ENCODE measurements at places on chromosomes 1 and 21.

GRCh38 chr21:14864211-14865021 is 200.4 kb downstream of the NRIP1 start:
- DNase-seq, result no peak

GRCh38 chr1:92476071-92476631 is 10.6 kb downstream of the GFI1 start:
- DNase-seq, result no peak

DNA sequence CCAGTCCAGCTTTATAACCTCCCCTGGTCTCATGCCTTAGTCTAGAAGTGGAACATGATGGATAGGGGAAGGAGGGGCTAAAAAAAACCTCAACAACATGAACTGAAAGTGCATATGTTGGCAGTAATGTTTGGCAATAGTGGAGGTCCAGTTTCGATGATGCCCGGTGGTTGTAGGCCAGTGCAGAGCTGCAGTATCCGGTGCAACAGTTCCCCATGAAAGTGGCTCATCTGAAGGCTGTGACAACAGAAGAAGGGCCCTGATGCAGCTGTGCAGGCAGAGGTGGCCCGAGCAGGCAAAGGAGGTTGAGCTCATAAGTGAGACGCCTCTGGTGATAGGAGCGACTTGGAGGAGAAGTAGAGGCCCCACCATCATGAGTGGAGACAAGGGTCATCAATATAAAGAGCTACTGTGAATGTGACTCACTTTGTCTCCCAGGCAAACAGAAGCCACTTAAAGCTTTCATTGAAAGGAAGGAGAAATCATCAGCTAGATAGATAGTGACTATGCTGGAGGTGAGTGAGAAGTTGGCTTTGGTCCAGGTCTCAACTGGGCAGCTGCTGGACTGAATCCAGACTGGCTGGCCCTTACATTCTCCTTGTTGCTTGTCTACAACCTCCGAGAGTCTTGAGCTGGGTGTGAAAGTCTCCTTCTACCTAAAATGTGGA is 10.2 kb upstream of the CREG1 start:
- no peak for DNase-seq

- DNase-seq, result no peak
Measured at GRCh38 chr1:39632682-39633417, 6.6 kb downstream of the HEYL start.

DNA sequence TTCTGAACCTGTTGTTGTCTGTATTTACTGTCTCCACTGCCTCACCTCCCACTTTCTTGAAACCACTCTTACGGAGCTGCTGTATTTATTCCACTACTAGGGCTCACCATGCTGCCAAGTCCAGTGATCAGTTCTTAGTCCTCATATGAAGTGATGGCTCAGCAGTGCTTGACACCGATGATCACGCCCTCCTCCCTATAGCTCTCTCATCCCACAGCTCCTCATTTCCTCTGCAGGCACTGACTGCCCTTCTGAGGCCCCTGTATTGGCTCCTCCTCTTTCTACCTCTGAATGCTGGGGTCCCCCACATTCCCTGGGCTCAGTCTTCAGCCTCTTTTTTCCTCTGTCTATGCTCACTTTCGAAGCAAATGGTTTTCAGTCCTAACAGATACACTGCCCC is 3.4 kb downstream of the CLCA1 start:
- DNase-seq, result no peak

GRCh38 chr1:11068600-11069473 is 9.0 kb upstream of the SRM start:
- DNase-seq, result no peak

DNA sequence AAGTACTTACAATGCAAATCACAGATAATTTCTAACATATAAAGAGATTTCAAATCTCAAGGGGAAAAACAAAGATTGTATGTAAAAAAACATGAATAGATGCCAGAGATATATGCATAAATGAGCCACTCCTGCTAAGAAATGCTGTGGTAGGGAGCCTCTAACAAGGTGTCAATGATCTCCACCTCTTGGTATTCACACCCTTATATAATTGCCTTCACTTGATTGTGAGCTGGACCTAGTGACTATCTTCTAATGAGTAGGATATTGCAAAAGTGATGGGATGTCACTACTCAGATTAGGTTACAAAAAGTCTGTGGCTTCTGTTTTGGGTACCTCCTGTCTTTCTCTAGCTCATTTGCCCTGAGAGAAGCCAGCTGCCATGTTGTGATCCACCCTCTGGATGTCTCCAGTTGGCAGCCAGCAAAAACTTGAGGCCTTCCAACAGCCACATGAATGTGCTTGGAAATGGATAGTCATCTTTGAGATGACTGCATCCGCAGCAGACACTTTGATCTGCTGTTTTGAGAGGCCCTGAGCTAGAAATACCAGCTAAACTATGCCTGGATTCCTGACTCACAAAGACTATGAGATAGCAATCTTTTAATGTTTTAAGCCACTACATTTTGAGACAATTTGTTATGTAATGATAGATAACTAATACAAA is 196.1 kb upstream of the FGGY start:
- DNase-seq, result no peak

DNA sequence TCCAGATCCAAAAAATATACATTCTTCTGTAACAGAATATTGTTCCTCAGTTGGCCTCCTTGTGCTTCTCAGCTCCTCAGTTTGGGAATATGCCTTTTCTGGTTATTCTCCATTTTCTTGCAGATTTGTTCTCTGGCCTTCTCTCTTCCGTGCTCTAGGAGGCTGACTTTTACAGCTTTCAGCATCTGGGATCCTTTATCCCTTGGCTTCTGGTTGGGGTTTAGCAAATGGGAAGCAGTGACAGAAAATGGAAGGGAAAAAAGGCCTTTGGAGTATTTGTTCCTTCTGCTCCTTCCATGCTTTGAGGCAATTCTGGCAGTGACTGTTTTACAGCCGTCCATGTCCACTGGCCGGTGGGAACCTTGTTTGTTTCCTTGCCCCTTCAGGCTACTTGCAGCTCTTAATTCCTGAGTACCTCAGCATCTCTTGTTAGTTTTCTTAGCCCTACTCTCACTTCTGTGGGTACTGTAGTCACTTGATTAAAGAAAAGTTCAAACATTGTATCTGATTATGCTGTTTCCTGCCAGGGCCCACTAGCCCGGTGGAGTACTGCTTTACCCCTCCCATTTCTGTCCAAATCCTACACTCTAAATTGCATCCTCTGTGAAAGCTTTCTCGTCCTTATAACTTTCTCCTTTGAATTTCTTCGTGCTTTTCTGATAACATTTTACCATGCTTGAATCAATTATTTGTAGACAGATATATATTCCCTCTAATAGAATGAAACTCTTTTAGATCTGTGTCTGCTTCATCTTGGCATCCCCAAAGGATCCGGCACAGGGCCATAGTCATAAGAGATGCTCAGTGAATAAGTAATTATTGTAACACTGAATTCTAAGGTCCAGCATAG is 118.2 kb downstream of the OSBPL9 start:
- no peak for DNase-seq

DNA sequence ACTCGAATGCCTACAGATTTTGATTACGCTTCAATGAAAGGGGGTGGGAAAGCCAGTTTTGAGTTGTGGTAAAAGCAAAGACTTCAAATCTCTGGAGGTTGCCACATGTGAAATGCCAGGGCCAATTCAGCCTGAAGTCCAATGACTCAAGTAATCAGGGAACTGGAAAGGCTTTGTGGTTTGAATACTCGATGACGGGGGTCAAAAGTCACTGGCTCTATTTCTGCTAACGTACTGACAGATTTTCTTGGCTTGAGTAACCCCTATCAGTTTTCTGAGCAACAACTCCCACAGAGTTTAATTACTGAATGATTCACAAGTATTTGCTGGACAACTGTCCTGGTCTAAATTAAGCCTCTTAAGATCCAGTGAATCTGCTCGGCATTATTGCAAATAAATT is 152.2 kb downstream of the SIPA1L2 start:
- no peak for DNase-seq

DNA sequence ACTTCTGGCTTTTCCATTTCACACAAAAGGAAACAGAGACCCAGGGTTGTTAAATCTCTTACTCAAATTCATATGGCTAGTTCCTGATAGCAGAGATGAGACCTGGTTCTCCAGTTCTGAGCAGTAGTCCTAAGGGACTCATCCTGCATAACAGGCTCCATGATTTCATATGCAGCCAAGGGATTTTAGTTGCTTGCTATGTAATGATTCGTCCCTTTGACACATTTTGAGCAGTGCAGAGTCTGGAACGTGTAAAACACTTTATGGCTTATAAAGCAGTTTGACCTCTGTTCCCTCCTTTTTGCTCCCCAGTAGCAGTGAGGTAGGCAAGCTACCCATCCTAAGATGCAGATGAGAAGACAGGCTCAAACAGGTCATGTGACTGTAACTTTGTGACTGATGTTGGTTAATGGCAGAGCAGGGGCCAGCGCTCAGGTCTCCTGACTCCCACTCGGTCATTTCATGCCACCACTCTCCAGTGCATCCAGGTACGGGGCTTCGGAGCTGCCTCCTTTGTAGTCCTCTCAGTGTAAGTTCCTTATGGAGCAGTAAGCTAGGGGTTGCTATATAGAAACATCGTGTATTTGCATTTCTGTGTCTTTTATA is 24.2 kb downstream of the CC2D1B start:
- no peak for DNase-seq

DNA sequence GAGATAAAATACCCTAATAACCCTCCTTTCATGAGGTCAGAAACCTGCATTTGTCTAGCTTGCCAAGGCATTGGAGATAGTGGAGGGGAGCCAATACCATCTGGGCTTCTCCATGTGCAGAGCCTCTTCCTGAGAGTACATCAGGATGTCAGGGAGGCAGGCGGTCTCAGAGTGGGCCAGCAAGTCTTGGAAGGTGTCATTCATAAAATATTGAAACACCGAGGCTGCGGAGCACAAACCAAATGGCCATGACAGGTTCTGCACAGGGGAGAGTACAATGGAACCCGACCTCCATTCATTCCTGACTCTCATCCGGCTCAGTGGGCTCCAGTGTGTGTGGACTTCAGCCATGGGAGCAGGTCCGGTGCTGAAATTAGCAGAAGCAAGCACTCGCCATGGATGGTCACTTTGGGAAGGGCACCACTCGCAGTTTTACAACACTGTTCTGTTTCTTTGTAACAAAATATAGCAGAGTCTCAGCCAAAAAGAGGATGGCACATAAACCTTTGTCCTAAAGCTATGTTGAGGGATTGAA is 446.6 kb downstream of the SIPA1L2 start:
- no peak for DNase-seq

DNA sequence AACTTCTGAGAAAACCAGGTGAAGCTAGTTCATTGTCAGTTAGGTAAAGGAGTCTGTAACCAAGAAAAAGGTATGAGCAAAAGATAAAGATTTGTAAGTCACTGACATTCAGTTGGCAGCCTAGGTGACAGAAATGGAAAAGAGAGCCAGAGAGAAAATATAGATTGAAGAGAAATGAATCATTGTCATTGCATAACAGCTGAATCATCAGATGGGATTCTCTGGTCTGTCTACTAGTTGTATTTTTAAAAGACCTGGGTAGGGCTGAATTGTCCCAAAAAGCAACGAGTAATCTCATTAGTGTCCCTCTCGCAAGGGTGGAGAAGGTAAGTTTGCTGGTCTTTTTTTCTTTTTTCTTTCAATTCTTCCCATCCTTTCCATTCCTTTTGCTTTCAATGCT is 36.6 kb downstream of the PTGS2 start:
- DNase-seq, result no peak

Data from stimulated activated CD8-positive, alpha-beta memory T cell treated with anti-CD3 and anti-CD28 coated beads, Interleukin-7, amount 100 ng/mL, for 1 hour (primary cell).